ENCODE measurements at places on chromosomes 2 and 18.

DNA sequence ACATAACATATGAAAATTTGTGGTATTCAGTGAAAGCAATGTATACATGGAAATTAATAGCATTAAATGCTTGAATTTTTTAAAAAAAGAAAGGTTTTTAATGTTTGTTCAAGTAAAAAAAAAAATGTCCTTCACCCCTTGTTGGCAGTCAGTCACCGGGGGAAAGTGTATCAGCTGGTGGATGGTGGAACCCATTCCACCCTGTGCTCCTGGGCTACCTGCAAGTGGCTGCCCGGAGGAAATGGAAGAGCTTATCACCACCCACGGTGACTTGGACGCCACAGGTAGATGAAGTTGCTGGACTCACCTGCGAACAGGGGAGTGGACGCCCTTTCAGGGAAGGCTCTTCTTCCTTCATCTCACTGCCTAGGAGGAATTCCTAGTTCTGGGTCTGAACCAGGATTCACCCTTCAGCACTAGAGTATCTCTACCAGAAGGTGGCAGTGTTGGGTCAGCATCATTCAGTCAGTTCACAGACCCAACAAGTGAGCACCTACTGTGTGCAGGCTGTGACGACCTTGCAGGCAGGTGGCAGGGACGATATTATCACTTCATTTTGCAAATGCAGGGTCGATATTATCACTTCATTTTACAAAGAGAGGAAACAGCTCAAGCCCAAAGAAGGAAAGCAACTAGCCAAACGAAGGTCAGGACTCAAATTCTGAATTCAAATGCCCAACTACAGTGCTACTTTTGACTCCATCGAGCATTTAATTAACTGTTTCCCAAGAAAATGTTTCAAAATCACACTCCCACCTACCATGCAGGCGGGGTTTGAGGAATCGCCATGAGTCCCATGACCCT, 35.8 kb downstream of the CIB4 start:
- DNase-seq, result peak; percentile 13

- no peak for DNase-seq
Observed at GRCh38 chr2:25029183-25029554, 12.7 kb upstream of the EFR3B start.

GRCh38 chr2:33786881-33787280, 187.8 kb upstream of the FAM98A start:
- DNase-seq, result no peak

DNA sequence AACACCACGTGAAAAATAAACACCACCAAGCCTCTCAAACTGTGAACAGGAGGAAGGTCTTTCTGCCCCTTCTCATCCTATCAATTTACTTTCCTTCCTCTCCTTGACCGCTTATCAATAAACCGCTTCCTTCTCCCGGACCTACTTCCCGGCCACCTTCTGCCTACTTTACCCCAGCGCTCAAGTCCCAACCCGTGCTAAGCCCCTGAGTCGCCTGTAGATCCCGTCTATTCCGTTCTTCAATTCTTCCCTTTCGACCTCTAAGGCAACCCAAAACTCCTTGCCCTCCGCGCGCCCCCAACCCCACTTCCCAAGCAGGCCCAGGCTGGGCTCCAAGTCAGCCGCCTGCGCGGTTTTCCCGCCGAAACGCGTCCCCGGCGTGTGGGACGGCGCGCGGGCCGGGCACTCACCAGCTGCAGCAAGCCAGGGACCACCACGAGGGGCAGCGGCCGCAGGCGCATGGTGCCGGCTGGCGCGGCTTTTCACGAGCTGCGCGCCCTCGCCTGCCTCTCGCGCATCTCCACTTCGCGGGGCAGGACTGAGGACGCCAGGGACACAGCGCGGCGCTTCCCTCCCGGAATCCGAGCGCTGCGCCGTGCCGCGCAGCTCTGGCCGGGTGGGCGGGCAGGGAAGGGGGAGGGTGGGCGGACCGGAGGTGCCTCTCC, at the start of gene NXPH2:
Gene NXPH2, minus strand, starts transcription at position 610 of the 665 bp plus-strand sequence. Its CDS starts 149 bp downstream, at position 461.
- no peak for DNase-seq

DNA sequence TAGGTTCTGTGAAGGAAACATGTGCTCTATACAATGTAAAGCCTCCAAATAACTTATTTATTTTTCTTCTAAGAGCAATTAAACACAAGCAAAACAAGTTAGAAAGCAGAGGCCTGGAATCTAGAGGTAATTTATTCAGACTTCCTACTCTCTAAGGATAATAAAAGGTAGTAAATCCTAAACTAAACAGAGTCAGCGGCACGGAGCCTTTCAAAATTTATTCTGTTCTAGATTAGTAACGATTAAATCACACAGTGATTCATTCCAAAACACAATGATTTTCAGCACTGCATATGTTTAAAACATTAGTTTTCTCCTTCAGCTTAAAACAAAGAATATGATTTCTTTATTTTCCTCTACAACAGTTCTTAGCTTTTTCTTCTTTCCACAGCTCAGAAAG, 160.9 kb downstream of the FBXO15 start:
- DNase-seq, result no peak

GRCh38 chr2:78701546-78701945, 324.0 kb upstream of the REG3G start:
- no peak for DNase-seq

DNA sequence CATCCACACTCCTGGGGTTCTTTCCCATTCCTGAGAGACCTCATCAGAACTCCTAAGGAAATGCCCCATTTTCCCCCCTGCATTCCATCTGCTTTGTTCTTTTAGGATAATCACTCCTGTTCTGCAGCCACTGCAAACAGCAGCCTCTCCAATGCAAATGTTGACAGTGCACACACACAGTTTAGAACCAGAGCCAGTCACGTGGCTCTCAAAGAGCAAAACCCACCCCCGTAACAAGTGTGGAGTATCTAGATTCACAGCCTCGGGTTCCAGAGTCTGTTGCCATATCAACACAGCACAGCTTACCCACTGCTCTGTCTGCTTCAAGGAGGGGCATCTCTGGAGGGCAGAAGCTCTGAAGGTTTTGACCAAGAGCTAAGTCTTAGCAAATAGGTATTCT, 180.0 kb downstream of the NAPG start:
- DNase-seq, result no peak

DNA sequence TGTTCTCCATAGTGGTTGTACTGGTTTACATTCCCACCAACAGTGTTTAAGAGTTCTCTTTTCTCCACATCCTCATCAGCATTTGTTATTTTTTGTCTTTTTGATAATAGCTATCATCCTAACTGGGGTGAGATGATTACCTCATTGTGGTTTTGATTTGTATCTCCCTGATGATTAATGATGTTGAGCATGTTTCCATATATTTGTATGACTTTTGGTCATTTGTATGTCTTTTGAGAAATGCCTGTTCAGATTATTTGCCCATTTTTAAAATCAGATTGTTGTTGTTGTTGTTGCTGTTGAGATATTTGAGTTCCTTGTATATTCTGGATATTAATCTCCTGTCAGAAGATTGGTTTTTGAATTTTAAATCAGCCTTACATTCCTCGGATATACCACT, 147.5 kb downstream of the NCOA1 start:
- no peak for DNase-seq

- no peak for DNase-seq
Observed at GRCh38 chr2:8584174-8585066, 97.4 kb upstream of the ID2 start.

DNA sequence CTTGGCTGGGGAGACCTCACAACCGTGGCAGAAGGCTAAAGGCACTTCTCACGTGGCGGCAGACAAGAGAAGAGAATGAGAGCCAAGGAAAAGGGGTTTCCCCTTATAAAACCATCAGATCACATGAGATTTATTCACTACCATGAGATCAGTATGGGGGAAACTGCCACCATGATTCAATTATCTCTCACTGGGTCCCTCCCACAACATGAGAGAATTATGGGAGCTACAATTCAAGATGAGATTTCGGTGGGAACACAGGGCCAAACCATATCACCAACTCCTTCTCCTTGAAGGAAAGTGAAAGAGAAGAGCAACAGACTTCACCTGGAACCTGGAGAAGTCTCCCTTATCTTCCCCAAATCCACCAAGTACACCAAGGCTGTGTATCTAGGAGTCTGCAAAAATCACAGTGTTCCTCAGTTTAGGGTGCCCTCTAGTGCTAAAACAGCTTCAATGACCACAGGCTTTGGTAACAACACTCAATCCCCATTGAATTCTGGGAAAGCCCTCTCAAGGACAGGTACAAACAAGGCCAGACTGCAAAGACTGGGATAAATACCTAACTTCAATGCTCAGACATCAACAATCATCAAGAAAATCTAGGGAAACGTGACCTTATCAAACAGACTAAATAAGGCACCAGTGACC, 148.8 kb upstream of the SRD5A2 start:
- no peak for DNase-seq

DNA sequence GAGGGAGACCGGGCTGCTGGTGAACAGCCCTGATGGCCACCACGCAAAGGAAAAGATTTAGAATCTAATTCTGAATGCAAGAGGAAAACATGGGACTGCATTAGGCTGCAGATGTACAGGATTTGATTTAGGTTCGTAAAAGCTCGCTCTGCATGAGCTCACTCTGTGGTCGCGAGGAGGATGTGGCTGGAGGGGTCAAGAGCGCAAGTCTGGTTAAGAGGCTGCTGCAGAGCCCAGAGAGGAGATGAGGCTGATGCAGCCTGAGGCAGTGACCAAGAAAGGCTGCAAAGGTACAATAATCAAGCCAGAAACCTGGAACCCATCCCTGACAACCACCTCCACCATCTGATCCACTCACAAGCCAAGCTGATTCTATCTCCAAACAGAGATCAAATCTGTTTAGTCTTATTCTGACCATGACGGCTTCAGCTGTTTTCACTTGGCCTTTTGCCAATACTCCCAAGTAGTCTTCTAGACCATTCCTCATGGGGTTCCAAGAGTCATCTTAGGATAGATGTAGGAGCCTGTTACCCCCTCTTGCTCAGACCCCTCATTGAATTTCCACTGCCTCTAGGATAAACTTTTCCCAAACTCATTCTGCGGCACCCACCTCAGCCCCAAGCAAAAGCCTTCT, 58.9 kb upstream of the ARL4C start:
- DNase-seq, result no peak

GRCh38 chr2:10004836-10005235, 38.5 kb upstream of the KLF11 start:
- DNase-seq, result no peak

DNA sequence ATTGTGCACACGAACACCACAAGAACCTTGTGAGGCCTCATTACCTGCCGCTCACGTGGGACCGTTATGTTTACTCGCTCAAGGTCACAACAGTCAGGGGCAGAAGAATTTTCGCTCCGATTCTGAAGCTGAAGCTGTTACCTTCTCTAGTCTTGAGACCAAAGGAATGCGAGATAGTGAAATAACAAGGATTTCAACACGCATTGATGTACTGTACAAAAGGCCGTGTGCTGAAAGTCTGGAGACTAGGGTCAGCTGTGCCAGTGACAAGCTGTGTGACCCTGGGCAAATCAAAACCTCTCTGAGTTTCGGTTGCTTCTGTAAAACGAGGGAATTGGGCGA, 583 bp downstream of the NEMP2 start:
- peak; percentile 26 for DNase-seq

GRCh38 chr2:73020657-73021370, 50.7 kb downstream of the SFXN5 start:
- DNase-seq, result no peak

GRCh38 chr18:57121542-57122112, 25.3 kb upstream of the BOD1L2 start:
- DNase-seq, result no peak

DNA sequence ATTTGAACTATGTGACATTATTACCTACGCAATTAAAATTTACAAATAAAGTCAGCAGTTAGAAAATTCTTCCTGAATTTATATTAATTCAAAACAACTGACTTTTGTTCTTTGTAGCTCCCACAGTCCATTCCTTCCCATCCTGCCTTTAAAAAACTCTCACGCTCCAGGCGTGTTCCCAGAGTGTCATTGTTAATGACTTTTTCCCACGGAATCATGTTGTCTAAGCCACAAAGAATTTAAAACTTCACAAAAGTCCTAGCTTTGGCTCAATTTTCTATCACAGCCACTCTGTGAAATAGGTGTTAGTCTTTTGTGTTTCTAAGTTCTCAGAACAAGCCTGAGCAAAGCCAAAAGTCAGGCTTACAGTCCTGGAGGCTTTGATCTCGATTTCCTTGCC, 26.5 kb downstream of the SLC1A4 start:
- DNase-seq, result no peak

GRCh38 chr2:102005989-102006885, 14.5 kb downstream of the IL1R2 start:
- DNase-seq, result no peak

- no peak for DNase-seq
Observed at GRCh38 chr2:177335917-177336450, 56.6 kb upstream of the AGPS start.

DNA sequence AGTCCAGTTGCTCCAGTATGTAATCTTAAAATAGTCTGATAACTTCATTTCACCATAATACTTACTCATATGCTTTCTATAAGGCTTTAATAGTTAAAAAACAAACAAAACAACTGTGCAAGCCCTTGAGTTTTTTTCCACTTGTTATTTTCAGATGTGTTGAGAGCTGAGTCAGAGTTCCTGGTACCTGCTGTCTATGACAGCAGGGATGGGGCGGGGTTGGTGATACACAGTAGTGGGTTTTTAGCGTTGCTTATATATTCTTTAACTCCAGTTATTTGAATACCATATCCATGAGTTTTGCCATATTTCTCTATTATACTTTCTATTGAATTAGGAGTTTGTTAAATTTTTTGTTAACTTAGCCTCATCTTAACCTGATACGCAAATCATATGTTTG, 5.0 kb downstream of the NAPG start:
- DNase-seq, result no peak

- DNase-seq, result no peak
Observed at GRCh38 chr2:121998751-121999150, 243.3 kb downstream of the TSN start.

DNA sequence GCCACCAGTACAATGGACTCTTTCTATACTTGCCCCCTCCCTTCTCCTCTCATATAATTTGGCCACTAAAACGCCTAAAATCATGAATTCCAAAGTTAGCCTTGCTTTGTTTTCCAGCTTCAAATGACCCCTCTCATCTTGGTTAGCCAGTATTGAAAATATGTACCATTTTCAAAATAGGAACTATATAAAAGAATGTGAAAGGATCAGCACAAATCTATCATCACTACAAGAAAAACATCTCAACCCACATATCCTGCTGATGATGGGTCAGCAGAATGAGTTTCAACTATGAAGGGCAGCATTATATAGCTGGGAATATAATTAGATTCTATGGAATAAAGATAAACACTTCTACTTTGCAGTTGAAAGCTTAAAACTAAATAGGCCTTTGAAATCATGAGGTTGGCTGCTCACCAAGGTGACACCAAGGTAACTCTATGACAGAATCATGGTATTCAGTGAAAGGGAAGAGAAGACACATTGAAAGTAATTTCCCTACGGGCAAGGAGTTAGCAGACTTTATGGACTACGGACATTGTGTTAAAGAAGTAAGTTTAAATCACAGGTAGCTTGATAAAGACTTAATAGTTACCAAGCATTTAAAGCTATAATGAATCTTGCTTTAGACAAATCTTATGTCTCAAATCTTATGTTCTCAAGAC, 873.0 kb downstream of the CPS1 start:
- DNase-seq, result no peak

GRCh38 chr2:71466301-71467179, 13.2 kb downstream of the DYSF start:
- no peak for DNase-seq

- no peak for DNase-seq
Observed at GRCh38 chr2:74772046-74772445, 61.9 kb upstream of the HK2 start.

GRCh38 chr2:145748927-145749326, 1229.0 kb upstream of the ZEB2 start:
- no peak for DNase-seq
